Skeletal muscle cell (primary cell): ENCODE measurements at places on chromosomes 2 and 18.

- no peak for DNase-seq
These were observed 246.9 kb downstream of the LNPK start for GRCh38 chr2:175755169-175755568.

GRCh38 chr2:44793322-44793870 lies 148.1 kb upstream of the SIX3 start:
- peak; percentile 1 for DNase-seq

DNA sequence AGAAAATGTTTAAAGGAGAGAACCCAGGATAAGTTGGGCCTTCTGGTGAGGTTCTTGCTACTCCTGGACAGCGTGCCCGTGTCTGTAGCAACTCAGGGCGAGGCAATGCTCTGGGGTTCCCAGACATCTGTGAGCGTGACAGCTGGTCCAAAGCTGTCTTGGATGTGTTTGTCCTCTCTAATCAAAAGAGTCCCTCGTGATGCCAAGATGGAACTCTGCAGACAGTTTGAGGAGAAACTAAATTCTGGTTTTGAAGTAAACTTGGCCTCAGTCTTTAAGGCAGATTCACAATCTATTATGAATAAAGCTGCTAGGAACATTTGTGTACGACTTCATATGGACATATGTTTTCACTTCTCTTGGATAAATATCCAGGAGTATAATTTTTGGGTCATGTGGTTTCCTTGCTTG lies 47.3 kb downstream of the TMEM17 start:
- DNase-seq, result no peak

GRCh38 chr18:36559149-36559857 lies 261.8 kb downstream of the FHOD3 start:
- DNase-seq, result no peak

GRCh38 chr2:216911886-216912285 lies 52.0 kb upstream of the TNP1 start:
- DNase-seq, result no peak

- DNase-seq, result no peak
These were observed 589.6 kb upstream of the KLHL29 start for GRCh38 chr2:22795287-22795866.

DNA sequence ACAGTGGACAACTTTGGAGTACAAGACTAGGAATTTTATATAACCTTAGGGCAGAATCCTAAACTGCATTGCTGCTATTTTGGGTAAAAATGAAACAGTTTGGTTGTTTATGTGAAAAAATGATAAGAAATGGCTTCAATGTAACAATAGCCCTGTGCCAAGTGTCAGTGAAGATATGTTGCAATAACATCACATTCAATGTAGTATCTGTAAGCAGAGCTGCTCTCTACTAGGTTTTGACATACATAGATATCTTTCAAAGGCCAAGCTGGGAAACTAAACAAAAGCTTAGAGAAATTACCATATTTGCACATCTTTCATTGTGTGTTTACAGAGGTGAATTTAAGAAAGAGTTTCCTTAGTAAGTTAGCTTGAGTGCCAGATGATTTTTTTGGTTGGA lies 135.0 kb upstream of the DOK6 start:
- DNase-seq, result no peak
